Pancreas (tissue), 10 donors: ENCODE measurements at places on chromosomes 5 and 9. TPM values are rescaled to one million over a fixed set of nuclear protein-coding genes. Genes with fewer than 3 reads are reported as not detected.
A peak's percentile ranks its signal among the peaks of the same experiment; 100 is the strongest.

DNA sequence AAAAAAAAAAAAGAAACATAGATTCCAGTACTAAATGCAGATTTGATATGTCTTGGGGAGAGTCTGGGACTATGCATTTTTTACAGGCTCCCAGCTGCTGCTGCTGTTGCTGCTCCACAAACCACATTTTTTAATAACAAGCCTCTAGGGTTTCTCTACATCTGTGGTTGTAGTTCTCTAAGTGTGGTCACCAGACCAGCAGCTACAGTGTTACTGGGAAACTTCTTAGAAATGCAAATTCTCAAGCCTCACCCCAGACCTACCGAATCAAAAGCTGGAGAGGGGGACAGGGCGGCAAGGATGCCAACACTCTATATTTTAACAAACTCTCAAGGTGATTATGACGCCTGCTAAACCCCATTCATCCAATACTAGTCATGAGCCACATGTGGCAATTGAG, 293.4 kb upstream of the PTGER4 start:
- no peaks in the 10 kb centered on the region for H3K27me3 ChIP-seq
- DNase-seq: no peak
- no peak overlapping the region for H3K27ac ChIP-seq
- no peak overlapping the region for H3K4me3 ChIP-seq
- no peaks in the 10 kb centered on the region for H3K4me1 ChIP-seq

- no peaks in the 10 kb centered on the region for H3K36me3 ChIP-seq
- no peaks in the 10 kb centered on the region for H3K4me1 ChIP-seq
- DNase-seq: peak; percentile 19
- H3K4me3 ChIP-seq: no peak overlapping the region
- H3K27me3 ChIP-seq: no peaks in the 10 kb centered on the region
Measured at GRCh38 chr5:1782385-1783215, 17.0 kb downstream of the MRPL36 start.

DNA sequence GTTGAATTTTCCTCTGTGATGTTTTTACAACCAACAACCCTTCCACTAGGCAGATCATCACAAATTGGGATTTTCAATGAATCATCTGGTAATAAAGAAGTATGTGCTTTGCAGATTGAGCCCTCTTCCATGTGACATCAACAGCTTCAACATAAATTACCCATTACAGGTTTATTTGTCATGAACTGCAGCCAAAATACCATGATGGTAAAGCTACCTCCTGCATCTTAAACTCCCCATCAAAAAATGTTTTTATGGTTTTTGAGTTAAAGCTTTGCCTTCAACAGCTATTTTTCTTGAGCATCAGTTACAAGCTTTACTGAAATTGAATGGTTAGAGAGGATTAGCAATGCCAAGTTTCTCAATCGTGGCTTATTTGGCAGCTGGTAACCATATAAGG, 211.4 kb upstream of the TUSC1 start:
- no peak for DNase-seq
- no peaks in the 10 kb centered on the region for H3K4me1 ChIP-seq
- H3K4me3 ChIP-seq: no peak overlapping the region

The IL17B gene
- not detected for total RNA-seq

The WASHC1 gene
- total RNA-seq: 7.1 TPM
